ENCODE measurements at places on chromosomes 4 and X.

GRCh38 chrX:107700790-107701189 is 72.5 kb downstream of the PRPS1 start:
- no peaks in the 10 kb centered on the region for H3K4me1 ChIP-seq
- no peak for DNase-seq
- peaks cover 5% of the 10 kb centered on the region for H3K27me3 ChIP-seq

DNA sequence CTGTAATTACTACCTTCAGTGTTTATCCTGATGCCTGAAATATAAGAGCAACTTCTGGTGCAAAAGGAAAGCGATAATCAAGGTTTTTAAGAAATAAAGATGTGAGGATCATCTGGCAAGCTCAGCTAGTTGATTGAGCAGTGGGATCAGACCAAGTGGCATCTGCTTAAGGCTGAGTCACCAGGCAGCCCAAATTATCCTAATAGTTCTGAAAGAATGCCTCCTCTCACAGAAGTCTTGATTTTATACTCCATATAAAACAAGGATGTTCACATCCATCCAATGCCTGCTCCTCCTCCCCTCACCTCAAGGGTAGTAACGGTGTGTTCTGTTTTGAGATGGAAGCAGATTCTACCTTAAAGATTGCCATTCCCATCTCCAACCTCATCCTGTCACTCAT is 134.5 kb upstream of the RASGEF1B start:
- no peaks in the 10 kb centered on the region for H3K27me3 ChIP-seq
- no peak for DNase-seq
- H3K4me1 ChIP-seq = no peaks in the 10 kb centered on the region
- H3K27ac ChIP-seq = no peak overlapping the region
- no peak overlapping the region for H3K4me3 ChIP-seq

- no peak overlapping the region for H3K4me3 ChIP-seq
- H3K27ac ChIP-seq = no peak overlapping the region
- DNase-seq = no peak
- no peaks in the 10 kb centered on the region for H3K27me3 ChIP-seq
- H3K36me3 ChIP-seq = peaks cover 12% of the 10 kb centered on the region
These were observed 2.4 kb downstream of the ATP6AP1 start for GRCh38 chrX:154430916-154431315.

- no peaks in the 10 kb centered on the region for H3K27me3 ChIP-seq
- H3K27ac ChIP-seq = peak overlapping the region; percentile 22
- no peak overlapping the region for H3K4me3 ChIP-seq
- no peak for DNase-seq
- no peaks in the 10 kb centered on the region for H3K4me1 ChIP-seq
These were observed 40.5 kb downstream of the ANXA5 start for GRCh38 chr4:121656269-121656641.

DNA sequence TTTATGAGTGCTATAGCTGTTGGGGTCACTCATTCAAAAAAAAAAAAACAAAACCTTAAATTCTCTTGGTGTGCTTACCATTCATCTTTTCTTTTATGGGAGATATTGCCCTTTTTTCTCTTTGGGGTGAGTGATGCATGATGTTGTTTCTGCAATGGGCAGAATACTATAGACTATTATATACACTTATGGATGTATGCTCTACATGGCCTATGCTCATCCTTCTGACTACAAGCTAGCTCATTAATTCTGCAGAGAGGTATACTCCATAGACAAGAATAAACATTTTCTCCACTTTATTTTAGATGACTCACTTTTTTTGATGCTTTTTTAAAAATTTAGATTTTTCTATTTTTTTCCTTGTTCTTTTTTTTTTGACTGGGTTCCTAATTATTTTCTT is 160.3 kb upstream of the ANK2 start:
- no peak overlapping the region for H3K27ac ChIP-seq
- H3K27me3 ChIP-seq = no peaks in the 10 kb centered on the region
- H3K4me3 ChIP-seq = peak overlapping the region; percentile 50
- no peak for DNase-seq
- H3K4me1 ChIP-seq = no peaks in the 10 kb centered on the region

DNA sequence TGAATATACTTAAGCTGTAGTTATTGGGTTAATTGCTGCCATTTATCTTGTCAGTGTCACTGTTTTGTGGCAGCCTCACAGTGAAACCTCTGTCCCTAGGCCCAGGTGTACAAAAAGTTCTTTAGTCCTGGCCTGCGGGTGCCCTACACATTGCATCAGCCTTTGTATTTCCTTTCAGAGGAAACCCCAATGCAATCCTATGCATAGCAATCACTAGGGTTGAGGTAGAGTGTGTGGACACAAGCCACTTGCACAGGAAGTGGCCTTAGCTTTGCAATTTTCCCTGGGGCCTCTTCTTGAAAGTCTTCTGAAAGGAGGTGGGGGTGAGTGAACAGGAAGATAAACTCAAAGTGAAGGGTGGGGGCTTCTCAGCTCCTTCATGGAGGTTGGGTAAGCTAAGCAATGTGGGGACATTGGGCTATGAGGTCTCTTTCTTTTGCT is 27.8 kb downstream of the VSIG4 start:
- no peaks in the 10 kb centered on the region for H3K27me3 ChIP-seq
- no peak overlapping the region for H3K27ac ChIP-seq
- DNase-seq = no peak
- no peaks in the 10 kb centered on the region for H3K36me3 ChIP-seq

- no peaks in the 10 kb centered on the region for H3K27me3 ChIP-seq
- H3K36me3 ChIP-seq = no peaks in the 10 kb centered on the region
- DNase-seq = no peak
- H3K4me1 ChIP-seq = no peaks in the 10 kb centered on the region
- no peak overlapping the region for H3K27ac ChIP-seq
These were observed 902.7 kb upstream of the EPHA5 start for GRCh38 chr4:66572949-66573348.

GRCh38 chr4:183260491-183261151 is 59.5 kb downstream of the CLDN22 start:
- peaks cover 7% of the 10 kb centered on the region for H3K4me1 ChIP-seq
- no peak overlapping the region for H3K4me3 ChIP-seq
- DNase-seq = no peak

DNA sequence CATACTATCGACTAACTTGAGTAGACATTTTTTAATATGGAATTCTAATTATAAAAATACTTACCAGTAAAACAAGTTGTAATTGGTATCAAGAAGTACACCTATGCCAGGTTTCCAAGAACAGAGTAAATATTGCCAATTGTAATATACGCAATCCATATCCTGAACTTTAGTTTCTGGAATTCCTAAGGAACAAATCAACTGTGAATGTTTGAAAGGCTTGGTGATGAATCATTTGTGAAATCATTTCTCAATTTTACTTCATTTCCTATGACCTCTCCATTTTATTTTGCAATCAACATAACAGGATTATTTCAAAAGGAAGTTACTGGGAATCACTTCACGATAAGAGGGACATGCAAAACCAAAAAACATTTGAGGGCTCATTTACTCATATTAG is 3.7 kb downstream of the IL13RA2 start:
- no peak for DNase-seq
- no peak overlapping the region for H3K27ac ChIP-seq
- H3K4me1 ChIP-seq = no peaks in the 10 kb centered on the region
- no peak overlapping the region for H3K4me3 ChIP-seq
- H3K27me3 ChIP-seq = no peaks in the 10 kb centered on the region

GRCh38 chrX:96432647-96433046 is 252.0 kb upstream of the DIAPH2 start:
- DNase-seq = no peak
- H3K36me3 ChIP-seq = no peaks in the 10 kb centered on the region
- H3K27me3 ChIP-seq = no peaks in the 10 kb centered on the region
- no peak overlapping the region for H3K4me3 ChIP-seq
- H3K4me1 ChIP-seq = no peaks in the 10 kb centered on the region

GRCh38 chr4:46648088-46648744 is 258.3 kb upstream of the GABRA2 start:
- H3K4me1 ChIP-seq = no peaks in the 10 kb centered on the region
- no peaks in the 10 kb centered on the region for H3K36me3 ChIP-seq
- H3K27me3 ChIP-seq = no peaks in the 10 kb centered on the region

GRCh38 chrX:49256268-49256995 is 8.1 kb downstream of the FOXP3 start:
- no peak overlapping the region for H3K4me3 ChIP-seq
- H3K4me1 ChIP-seq = no peaks in the 10 kb centered on the region
- H3K27ac ChIP-seq = no peak overlapping the region
- DNase-seq = no peak
- no peaks in the 10 kb centered on the region for H3K36me3 ChIP-seq

DNA sequence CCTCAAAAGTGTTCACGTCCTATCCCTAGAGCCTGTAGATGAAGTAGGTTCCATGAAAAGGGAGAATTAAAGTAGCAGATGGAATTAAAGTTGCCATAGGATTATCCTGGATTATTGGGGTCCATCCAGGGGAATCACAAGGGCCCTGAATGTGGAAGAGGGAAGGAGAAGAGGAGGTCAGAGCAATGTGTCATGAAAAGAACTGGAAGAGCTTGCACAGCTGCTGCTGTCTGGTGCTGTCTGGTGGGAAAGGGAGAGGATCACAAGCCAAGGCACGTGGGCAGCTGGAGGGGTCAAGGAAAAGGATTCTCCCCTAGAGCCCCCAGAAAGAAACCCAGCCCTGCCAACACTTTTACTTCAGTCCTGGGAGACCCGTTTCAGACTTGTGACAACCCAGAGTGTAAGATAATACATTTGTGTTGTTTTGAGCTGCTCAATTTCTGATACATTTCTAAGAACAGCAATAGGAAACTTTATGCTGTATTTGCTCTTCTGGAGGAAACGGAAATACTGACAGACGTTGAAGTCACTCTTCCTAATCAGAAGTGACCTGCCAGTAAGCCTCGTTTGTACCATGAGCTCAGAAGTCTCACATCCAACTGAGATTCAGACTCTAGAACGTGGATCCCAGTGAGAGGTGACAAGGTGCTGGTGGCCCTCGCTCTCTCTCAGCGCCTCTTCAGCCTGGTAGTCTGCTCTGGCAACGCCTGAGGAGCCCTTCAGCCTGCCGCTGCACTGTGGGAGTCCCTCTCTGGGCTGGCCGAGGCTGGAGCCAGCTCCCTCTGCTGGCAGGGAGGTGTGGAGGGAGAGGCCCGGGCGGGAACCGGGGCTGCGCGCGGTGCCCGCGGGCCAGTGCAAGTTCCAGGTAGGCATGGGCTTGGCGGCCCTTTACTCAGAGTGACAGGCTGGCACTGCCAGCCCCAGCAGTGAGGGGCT is 34.7 kb upstream of the ENPP6 start:
- no peak overlapping the region for H3K27ac ChIP-seq
- H3K27me3 ChIP-seq = no peaks in the 10 kb centered on the region
- no peaks in the 10 kb centered on the region for H3K36me3 ChIP-seq
- H3K4me3 ChIP-seq = no peak overlapping the region

GRCh38 chr4:135319685-135320084 is 1118.1 kb upstream of the PABPC4L start:
- H3K4me3 ChIP-seq = no peak overlapping the region
- no peak for DNase-seq
- H3K27ac ChIP-seq = no peak overlapping the region
- no peaks in the 10 kb centered on the region for H3K36me3 ChIP-seq
- no peaks in the 10 kb centered on the region for H3K4me1 ChIP-seq

- no peak overlapping the region for H3K27ac ChIP-seq
- H3K4me1 ChIP-seq = no peaks in the 10 kb centered on the region
- H3K4me3 ChIP-seq = no peak overlapping the region
- no peaks in the 10 kb centered on the region for H3K36me3 ChIP-seq
- no peak for DNase-seq
These were observed 15.0 kb upstream of the CD99L2 start for GRCh38 chrX:150913511-150913910.

GRCh38 chr4:180768610-180769009 is 1474.6 kb upstream of the TENM3 start:
- no peaks in the 10 kb centered on the region for H3K27me3 ChIP-seq
- DNase-seq = no peak
- H3K4me3 ChIP-seq = no peak overlapping the region
- no peak overlapping the region for H3K27ac ChIP-seq
- H3K36me3 ChIP-seq = no peaks in the 10 kb centered on the region

GRCh38 chrX:86066998-86067397 is 19.6 kb upstream of the CHM start:
- no peak for DNase-seq
- H3K4me1 ChIP-seq = no peaks in the 10 kb centered on the region
- no peaks in the 10 kb centered on the region for H3K27me3 ChIP-seq
- H3K27ac ChIP-seq = no peak overlapping the region
- no peaks in the 10 kb centered on the region for H3K36me3 ChIP-seq
- H3K4me3 ChIP-seq = no peak overlapping the region

DNA sequence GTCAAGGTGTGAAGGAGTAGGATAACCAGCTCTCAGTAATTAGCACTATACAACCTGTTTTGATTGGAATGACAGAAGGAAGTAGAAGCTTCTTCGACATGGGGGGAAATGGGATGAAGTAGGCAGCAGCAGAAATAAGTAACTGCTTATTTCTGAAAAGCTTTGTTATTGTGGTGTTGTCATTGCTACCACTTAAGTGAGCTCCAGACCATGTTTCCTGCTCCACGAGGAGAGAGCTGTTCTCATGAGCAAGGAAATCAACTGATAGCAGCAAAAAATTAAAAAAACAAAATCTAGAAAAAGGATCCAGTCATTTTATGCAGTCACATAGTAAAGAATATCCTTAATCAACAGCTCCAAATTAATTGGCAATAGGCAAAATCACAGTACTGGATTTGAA is 106.1 kb upstream of the TLL1 start:
- no peak overlapping the region for H3K4me3 ChIP-seq
- H3K27ac ChIP-seq = no peak overlapping the region
- no peaks in the 10 kb centered on the region for H3K27me3 ChIP-seq
- H3K4me1 ChIP-seq = no peaks in the 10 kb centered on the region
- no peak for DNase-seq

- no peak for DNase-seq
- H3K36me3 ChIP-seq = no peaks in the 10 kb centered on the region
- H3K27me3 ChIP-seq = no peaks in the 10 kb centered on the region
- H3K27ac ChIP-seq = no peak overlapping the region
- H3K4me3 ChIP-seq = no peak overlapping the region
These were observed 12.2 kb upstream of the PDE6B start for GRCh38 chr4:613126-613525.

- H3K27me3 ChIP-seq = no peaks in the 10 kb centered on the region
- no peak overlapping the region for H3K4me3 ChIP-seq
These were observed 18.0 kb upstream of the CYP2U1 start for GRCh38 chr4:107913283-107913899.

GRCh38 chr4:80225595-80225994 is 28.3 kb downstream of the PRDM8 start:
- DNase-seq = no peak
- H3K27me3 ChIP-seq = no peaks in the 10 kb centered on the region
- H3K4me3 ChIP-seq = no peak overlapping the region
- H3K27ac ChIP-seq = no peak overlapping the region
- no peaks in the 10 kb centered on the region for H3K36me3 ChIP-seq

DNA sequence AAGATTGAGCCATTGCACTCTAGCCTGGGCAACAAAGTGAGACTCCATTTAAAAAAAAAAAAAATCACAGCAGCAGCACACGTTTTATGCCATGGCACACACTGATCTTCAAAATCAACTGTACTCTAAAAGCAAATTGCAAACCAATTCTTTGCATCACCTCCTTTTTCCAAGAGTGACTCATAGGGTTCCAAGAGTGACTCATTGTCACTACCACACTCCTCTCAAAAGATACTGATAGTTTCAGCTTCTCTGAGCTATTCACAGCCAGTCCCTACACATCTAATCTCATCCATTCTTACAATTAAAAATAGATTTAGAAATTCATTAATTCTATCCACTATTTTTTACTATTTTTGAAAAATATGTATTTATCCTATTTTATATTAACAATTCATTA is 1494.9 kb upstream of the AGA start:
- no peaks in the 10 kb centered on the region for H3K36me3 ChIP-seq
- no peak overlapping the region for H3K4me3 ChIP-seq
- no peaks in the 10 kb centered on the region for H3K4me1 ChIP-seq
- no peak overlapping the region for H3K27ac ChIP-seq
- H3K27me3 ChIP-seq = no peaks in the 10 kb centered on the region

GRCh38 chrX:123408821-123409737 is 225.0 kb downstream of the GRIA3 start:
- H3K4me3 ChIP-seq = no peak overlapping the region
- no peaks in the 10 kb centered on the region for H3K36me3 ChIP-seq
- no peaks in the 10 kb centered on the region for H3K27me3 ChIP-seq
- no peak for DNase-seq
- H3K4me1 ChIP-seq = peaks cover 5% of the 10 kb centered on the region
- peak overlapping the region; percentile 57 for H3K27ac ChIP-seq
